ENCODE measurements at places on chromosomes 6 and 20. TPM values are rescaled to one million over a fixed set of nuclear protein-coding genes. Genes with fewer than 3 reads are reported as not detected.

GRCh38 chr6:111482188-111482958 lies 645 bp downstream of the REV3L start:
- DNase-seq: no peak

DNA sequence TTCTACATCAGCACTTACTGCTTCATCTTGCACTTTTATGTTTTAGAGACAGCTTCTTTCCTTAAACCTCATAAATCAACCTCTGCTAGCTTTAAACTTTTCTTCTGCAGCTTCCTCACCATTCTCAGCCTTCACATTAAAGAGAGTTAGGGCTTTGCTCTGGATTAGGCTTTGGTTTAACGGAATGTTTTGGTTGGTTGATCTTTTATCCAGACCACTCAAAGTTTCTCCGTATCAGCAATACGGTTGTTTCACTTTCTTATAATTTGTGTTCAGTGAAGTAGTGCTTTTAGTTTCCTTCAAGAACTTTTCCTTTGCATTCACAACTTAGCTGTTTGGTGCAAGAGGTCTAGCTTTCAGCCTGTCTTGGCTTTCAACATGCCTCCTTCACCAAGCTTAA lies 40.4 kb downstream of the DNAAF9 start:
- no peak for DNase-seq

DNA sequence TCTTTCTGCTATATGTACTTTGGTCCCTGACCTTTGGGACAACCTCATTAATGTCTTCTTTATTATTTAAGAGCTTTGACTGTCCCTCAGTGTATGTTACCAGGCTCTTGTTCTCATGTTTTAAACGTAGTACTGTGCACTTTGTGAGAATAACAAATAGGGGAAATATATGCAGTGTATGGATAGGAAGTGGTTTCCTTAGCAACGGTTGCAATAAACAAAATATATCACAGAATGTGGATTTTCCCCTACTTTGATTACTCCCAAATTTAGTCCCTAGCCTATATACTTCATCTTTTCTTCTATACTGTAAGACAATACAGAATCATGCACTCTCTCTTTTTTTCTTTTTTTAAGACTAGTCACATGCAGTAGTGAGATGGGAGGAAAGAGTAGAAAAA lies 123.8 kb upstream of the AKIRIN2 start:
- DNase-seq: no peak

- DNase-seq: peak; percentile 18
These were observed 11.0 kb downstream of the SRSF3 start for GRCh38 chr6:36605143-36605542.

SCRT2 gene
- not detected for total RNA-seq

GRCh38 chr6:73309535-73309784 lies 44.6 kb downstream of the DPPA5 start:
- DNase-seq: no peak

GRCh38 chr6:47520282-47520681 lies 42.7 kb downstream of the CD2AP start:
- no peak for DNase-seq

HLA-DQB1 gene
- total RNA-seq: not detected

OTOR gene
- total RNA-seq: not detected

GRCh38 chr20:1784586-1784985 lies 110.6 kb upstream of the SIRPA start:
- no peak for DNase-seq

DNA sequence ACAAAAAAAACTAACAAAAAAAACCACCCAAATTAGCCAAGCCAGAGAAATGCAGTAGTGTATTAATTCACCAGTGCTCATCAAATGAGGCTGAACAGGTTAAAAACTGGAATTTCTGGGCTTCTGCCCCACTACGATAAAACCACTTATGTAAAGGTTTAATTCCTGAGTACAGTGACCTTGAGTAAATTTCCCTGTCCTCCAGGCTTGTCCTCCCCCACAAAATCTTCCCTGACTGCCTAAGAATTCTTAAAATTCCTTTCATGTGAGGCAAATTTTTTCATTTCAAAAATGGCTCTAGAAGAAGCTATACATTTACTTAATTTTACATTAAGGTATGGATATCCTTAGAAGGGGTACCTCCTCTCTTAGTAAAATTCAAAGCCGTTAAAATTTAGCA lies 80.1 kb upstream of the ID4 start:
- no peak for DNase-seq

- DNase-seq: no peak
These were observed 567.4 kb downstream of the C6orf118 start for GRCh38 chr6:164741938-164742451.

GRCh38 chr6:24332317-24332716 lies 25.5 kb downstream of the DCDC2 start:
- DNase-seq: no peak

DNA sequence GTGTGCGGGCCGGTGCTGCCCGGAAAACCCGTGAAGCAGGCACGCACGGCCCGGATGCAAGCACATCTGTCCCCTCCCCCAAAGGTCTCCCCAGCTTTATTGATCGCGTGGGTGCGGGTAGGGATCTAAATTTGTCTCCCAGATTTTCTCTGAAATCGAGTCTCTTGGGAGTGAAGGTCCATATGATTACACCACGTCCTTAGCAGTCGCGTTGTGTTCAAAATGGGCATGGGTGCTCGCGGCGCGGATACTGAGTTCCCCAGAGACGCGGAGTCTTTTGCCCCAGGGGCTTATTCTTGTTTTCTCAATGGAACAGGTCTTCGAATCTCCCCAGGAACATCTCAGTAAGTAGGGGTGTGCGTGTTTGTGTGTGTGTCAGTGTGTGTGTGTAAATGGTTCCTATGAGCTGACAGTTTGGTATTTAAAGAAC lies 2.8 kb upstream of the ZNF292 start:
- DNase-seq: no peak

NCOA3 gene
- 56.0 TPM for total RNA-seq

GRCh38 chr6:56168596-56168995 lies 78.8 kb downstream of the COL21A1 start:
- DNase-seq: no peak
